Stimulated activated CD4-positive, alpha-beta T cell treated with anti-CD3 and anti-CD28 coated beads, Interleukin-1b, Interleukin-23, amount 100 ng/mL, for 1 hour (primary cell): ENCODE measurements at places on chromosomes 3 and 15.

DNA sequence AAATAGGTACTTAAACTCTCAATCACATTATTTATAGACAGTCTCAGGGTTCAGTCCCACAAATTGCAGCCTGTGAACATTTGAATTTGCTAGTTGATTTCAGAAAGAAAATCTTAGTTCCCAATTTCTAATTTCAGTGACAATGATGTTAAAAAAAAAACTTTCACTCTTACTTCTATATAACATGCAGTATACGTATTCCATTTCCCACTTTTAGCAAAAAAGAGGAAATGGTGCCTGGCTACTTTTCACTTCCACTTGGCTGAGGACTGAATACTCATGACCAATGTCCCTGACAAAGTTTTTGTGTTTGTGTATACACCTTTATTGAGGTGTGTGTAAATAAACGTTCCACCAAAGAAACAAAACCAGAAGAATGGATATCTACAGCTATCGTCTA is 32.1 kb upstream of the XCR1 start:
- no peak for DNase-seq

DNA sequence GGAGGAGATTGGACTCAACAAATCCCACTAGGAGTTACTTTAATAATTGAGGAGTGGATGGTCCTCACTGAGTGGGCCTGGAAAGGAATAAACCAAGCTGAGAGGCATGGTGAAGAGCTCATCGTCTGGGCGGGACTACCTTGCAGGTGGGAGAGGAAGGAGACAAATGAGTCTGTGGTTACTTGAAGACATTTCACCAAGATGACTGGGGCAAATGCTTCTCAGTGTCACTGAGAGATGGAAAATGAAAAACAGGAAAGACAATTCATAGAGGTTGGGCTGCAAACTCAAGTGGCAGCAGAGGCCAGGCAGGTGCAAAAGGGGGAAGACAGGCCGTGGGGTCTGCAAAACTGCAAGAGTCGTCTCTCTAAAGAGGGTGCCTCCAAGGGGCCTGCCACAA is 1.5 kb upstream of the ARHGAP31 start:
- no peak for DNase-seq

DNA sequence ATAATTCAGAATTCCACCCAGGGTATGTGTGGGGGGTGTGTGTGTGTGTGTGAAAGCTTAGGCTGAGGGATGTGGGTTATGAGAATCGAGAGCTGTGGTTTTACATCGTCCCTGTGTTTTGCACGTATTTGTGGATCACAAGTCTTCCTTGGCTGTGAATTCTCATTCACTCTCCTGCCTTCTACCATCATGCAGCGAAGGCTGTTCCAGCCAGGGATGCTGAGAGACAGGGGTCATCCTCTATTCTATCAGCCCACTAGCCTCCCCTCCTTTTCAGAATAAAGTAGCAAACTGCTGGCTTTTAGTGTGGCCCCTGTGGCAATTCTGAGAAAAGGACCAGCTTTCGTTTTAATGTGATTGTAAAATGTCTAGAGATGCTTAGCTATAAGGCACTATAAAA is 460.6 kb upstream of the NR2F2 start:
- no peak for DNase-seq

GRCh38 chr3:172515130-172515918 is 7.9 kb downstream of the TNFSF10 start:
- DNase-seq: no peak

- no peak for DNase-seq
These were observed 182.9 kb upstream of the RORA start for GRCh38 chr15:61411902-61412510.

- no peak for DNase-seq
These were observed 627.0 kb upstream of the TBL1XR1 start for GRCh38 chr3:177824190-177824786.

GRCh38 chr15:93091465-93091864 is 2.5 kb upstream of the RGMA start:
- no peak for DNase-seq
